Fibroblast of the aortic adventitia (primary cell): ENCODE measurements at places on chromosomes 6 and 20. TPM values are rescaled to one million over a fixed set of nuclear protein-coding genes. Genes with fewer than 3 reads are reported as not detected.

DNA sequence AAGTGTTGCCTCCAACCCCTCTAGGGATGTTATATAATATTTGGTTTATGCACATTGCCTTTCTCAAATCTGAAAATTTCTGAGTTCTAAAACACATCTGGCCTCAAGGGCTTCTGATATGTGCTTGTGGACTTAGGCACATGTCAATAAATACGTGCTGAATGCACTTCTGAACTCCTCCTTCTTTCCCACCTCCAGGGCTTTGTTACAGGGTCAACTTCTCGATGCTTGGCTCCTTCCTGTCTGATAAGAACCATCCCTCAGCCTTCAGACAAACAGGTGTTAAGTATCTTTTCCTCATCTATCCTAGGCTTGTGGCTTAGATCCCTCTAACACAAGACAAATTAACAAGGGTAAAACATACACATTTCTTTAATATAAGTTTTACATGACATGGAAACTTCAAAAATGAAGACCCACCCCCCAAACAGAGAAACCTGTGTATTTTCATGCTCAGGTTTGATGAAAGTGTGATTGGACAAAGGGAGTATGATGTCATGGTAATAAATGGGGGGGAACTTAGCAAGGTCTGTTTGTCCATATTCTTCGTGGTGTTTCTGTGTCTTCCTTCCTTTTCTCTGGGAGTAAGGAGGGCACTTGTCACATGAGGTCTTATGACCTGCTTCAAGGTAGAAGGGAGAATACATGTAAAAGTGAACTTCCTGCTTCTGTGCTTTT is 326.9 kb downstream of the CD83 start:
- no peak for DNase-seq

Gene PNPLA1
- total RNA-seq = 0.09 TPM in 1 of 2 replicates, not detected in the other

- DNase-seq = no peak
Observed at GRCh38 chr20:24669701-24670100, 200.3 kb downstream of the SYNDIG1 start.

- no peak for DNase-seq
Observed at GRCh38 chr6:170287371-170287876, 3.5 kb downstream of the DLL1 start.

GRCh38 chr20:19605786-19606485 is 152.1 kb upstream of the RIN2 start:
- DNase-seq = no peak

Gene LAMA2
- 99.1 and 103 TPM in 2 replicates for total RNA-seq

DNA sequence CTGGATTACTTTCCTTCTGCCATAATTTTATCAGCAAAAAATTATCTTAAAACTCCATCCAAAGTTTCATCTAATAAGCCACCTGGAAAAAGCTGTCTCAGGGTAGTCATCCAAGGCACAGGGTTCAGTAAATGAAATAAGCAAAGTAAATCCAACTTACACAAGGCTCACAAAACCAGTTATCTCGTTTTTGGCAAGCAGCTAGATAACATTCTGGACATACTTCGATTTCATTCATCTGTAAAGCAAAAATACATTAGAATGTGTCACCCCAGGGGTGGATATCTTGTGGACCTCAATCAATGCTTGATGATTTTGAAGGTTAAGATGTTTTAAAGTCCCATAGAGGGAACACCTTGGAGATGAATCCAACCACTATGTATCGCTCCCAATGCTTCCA is 73.1 kb downstream of the ZMYND8 start:
- DNase-seq = no peak

DNA sequence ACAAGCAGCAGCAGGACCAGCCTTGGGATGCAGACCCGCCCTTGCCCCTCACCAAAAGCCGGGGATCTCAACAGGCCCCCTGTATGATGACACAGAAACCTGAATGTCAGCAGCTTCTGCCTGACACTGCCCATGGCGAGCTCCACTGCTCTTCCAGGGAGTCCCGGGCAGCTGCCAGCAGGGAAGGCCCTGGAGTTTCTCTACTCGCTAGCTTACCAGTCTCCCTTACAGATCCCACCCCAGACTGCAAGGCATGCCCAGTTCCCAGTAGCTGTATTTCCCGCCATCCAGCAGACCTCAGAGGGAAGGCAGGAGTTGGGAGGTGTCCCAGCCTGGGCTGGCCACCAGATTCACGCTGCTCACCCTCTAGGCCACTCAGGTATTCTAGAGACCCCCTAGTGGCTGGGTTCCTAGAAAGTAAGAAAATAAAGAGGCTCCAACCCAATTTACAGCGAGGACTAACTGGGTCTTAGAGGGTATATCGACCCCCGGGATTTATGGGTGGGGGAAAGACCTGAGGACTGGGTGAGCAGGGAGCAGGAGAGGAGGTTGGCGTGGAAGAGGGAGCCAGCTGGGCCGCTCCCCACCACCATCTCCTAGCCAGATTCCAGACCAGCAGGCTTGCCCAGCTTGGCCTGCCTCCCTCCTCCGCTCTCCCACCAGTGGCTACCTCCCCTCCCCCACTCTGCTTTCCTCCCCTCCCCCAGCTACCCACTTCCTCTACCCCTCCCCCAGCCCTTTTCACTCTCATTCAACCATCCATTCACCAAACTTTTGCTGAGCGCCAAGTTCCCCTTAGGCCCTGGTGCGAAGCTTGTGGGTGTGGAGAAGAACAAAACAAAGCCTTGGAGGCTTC is 9.7 kb upstream of the HMGA1 start:
- no peak for DNase-seq

Gene PRR18
- not detected in 2 replicates for total RNA-seq

GRCh38 chr6:36126553-36127458 is 3.5 kb upstream of the MAPK13 start:
- peak; percentile 41 for DNase-seq

DNA sequence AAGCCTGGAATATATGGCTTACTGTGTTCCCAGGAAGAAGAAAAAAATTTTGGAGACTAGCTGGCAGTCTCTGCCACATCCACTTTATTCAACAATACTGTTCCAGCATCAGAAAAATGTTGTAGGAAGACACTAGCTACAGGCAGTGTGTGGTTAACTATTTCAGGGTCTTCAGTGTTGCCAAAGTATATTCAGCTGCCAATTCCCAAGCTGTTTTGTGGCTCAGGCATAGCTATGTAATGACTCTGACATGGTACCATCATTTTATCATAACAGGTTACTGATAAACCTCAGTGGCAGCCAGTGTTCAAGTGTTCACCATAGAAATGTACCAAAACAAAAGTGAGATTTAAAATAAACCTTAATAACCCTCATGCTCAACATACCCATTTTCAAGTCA is 503.1 kb downstream of the ADGRB3 start:
- DNase-seq = no peak

Gene CGA
- not detected in 2 replicates for total RNA-seq

- DNase-seq = no peak
Observed at GRCh38 chr6:150316936-150317335, 51.9 kb upstream of the IYD start.

DNA sequence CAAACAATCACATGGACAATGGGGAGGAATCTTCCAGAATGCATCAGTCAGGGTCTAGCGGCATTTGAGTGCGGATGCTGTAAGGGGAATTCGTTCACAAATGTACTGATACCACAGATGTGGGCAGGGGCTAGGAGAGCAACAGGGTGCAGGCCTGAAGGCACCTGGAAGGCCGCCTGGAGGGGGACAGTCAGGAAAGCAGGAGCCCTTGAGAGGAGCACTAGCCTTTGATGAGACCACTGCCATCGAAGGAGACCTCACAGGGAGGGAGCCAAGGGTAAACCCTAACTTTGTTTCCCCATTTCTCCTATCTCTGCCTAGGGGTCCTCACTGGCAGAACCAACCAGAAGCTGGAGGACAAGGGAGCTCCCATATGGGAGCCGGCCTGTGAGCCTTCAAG is 38.2 kb downstream of the MYB start:
- no peak for DNase-seq

DNA sequence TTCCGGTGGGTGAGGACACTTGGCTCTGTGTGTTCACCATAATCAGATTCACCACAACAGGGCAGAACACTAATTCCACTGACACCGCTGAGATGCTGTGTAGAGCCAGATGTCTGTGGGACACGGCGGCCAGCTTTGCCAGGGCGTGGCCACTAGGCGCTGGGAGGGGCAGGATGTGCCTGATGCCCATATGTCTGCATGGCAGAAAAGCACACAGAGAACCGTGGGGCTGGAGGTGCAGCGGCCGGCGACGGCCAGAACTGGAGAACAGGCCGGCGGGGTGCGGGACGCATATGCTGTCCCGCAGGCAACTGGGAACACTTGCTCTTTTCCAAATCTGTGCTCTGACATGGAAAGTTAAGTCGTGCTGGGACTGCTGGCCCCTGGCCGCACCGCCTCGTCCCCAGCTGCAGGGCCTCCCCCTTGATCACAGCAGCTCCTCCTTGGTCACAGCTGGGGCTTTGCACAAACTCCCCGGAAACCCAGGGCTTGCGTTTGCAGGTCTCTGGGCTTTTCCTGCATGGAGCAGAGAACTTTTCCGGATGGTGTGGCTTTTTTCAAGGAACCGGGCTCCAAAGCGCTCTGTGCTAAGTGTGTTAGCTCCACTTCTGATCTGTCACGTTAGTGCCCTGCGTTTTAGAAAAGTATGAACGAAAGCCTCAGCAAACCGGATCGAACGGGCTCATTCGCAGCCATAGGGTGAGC is 31.1 kb downstream of the NTSR1 start:
- no peak for DNase-seq

Gene ZBP1
- total RNA-seq = not detected in 2 replicates

- DNase-seq = no peak
Observed at GRCh38 chr6:162485464-162485863, 242.1 kb downstream of the PRKN start.

- DNase-seq = peak; percentile 80
Observed at GRCh38 chr20:478949-479429, 16.7 kb upstream of the TBC1D20 start.

- no peak for DNase-seq
Observed at GRCh38 chr6:138245751-138246150, 27.5 kb upstream of the PBOV1 start.

Gene KHDC1L
- total RNA-seq = not detected in 2 replicates

GRCh38 chr20:45835329-45835765 is 1.7 kb downstream of the SNX21 start:
- peak; percentile 48 for DNase-seq

DNA sequence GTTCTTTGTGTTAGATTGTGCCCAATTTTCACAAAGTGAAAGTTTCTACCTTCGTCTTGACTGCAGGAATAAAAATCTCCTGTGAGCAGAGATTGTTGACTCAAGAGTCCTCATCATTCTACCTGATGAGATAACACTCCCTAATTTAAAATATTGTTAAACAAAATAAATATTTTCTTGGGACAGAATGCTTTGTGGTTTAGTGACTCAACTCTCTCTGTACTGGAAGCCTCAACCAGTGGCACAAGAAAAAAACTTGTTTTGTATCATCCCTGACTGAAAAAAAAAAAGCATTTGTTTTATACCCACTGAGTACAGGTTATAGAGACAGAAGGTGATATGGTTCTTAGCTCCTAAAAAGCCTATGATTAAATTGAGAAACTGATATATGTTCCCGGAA is 78.9 kb downstream of the CRYBG1 start:
- no peak for DNase-seq

GRCh38 chr6:139905404-139906052 is 531.1 kb upstream of the CITED2 start:
- DNase-seq = peak; percentile 22

Gene EBF4
- total RNA-seq = 0.09 and 2.6 TPM in 2 replicates
